ENCODE measurements at places on chromosomes 7 and 10. TPM values are rescaled to one million over a fixed set of nuclear protein-coding genes. Genes with fewer than 3 reads are reported as not detected.

The PKD2L1 gene
- total RNA-seq = not detected

The LFNG gene
- total RNA-seq = 16.8 TPM

The TAF3 gene
- total RNA-seq = 3.8 TPM

- DNase-seq = no peak
Observed at GRCh38 chr7:79735012-79735411, 281.5 kb upstream of the MAGI2 start.

GRCh38 chr10:119268871-119269506 is 61.6 kb downstream of the GRK5 start:
- DNase-seq = no peak

- DNase-seq = no peak
Observed at GRCh38 chr7:2566348-2566889, 7.6 kb downstream of the IQCE start.

GRCh38 chr10:124935946-124936345 is 6.0 kb upstream of the ZRANB1 start:
- DNase-seq = no peak

DNA sequence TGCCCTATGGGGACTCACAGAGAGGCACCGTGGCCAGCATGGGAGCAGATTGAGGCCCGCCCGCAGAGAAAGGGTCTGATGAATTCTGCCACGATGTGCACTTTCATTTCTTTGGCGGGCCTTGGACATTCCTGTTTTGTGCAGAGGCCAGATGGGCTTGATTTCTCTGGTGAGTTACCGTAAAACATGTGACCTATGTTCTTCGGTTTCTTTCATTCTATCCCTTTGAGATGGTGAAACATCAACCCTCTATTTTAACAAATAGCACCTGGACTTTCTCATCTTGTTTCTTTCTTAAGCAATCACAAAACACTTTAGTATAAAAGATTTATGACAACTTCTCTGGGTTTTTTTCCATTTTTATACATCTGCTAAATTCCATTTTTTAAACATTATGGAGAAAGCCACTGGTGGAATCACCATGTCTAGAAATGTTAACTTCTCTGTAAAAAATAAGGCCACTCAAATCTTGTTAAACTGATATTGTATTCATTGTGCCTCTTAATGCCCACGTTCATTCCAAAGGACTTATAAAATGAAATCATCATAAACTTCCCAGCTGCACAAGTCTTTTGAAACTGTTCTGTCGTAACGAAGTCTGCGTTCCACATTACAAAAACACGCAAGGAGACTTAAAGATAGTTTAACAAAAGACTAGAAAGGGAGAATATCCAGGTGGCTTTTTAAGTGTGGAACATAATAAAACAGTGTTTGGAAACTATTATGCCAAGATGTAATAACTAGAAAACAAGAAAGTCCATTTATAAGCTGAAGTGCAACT is 21.4 kb upstream of the ODAD2 start:
- DNase-seq = no peak

- peak; percentile 18 for DNase-seq
Observed at GRCh38 chr7:29189743-29190201, 4.8 kb upstream of the CHN2 start.

DNA sequence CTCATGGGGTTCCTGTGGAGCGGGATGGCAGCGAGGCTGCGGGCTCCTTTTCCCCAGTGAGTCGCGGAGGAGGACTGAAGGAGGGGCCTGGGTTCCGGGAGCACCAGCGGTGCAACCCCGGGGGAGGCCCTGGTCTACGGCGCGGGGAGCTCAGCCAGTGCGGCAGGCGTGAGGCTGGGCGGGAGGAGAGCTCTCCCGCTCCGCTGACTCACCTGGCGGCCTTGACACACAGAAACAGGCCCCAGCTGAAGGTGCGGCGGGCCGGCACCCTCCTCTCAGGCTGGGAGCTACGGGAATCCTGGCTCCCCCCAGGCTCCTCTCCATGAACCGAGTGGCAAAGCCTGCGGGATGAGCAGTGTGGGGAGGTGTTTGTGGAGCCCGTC is 6.8 kb upstream of the NOM1 start:
- no peak for DNase-seq

- DNase-seq = no peak
Observed at GRCh38 chr10:129958148-129958628, 5.9 kb downstream of the EBF3 start.

DNA sequence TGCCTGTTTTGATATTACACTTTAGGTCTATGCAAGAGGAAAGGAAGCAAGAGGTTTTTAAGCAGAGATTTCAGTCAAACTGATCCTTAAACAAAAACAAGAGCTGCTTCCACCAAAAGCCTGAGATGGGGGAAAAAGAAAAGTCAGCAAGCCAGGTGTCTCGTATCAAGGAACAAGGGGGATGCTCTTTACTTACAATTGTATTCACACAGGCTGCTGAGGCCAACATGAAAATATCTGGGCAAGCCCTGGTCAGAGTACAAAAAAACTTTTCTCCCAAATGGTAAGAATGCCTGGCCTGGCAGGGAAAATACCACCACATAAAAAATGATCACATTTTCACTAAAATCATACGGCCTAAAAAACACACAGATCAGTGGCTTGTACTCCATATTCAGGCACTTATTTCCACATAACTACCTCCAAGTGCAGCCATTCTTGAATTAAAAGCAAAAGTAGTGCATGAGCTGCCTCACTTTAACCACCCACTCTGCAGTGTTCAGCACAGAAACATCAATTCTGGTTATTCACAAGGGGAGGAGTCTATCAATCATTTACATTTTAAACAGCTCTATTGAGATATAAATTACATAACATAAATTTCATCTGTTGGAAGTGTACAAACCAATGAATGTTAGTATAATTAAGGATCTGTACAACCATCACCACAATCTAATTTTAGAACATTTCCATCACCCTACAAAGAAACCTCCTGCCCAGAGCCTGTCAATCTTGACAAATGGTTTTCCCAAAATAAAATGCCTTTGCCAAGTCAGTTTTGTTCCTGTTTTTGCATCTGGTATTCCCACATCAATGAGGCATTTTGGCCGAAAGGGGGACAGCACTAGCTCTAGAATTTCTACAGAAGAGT is 70.2 kb downstream of the GRB10 start:
- DNase-seq = peak; percentile 25

GRCh38 chr7:14973712-14974428 is 71.3 kb upstream of the DGKB start:
- no peak for DNase-seq

Data from urinary bladder (tissue), 4 donors.